Body of pancreas (tissue), 4 donors: ENCODE measurements at places on chromosomes 7 and 10. TPM values are rescaled to one million over a fixed set of nuclear protein-coding genes. Genes with fewer than 3 reads are reported as not detected.

DNA sequence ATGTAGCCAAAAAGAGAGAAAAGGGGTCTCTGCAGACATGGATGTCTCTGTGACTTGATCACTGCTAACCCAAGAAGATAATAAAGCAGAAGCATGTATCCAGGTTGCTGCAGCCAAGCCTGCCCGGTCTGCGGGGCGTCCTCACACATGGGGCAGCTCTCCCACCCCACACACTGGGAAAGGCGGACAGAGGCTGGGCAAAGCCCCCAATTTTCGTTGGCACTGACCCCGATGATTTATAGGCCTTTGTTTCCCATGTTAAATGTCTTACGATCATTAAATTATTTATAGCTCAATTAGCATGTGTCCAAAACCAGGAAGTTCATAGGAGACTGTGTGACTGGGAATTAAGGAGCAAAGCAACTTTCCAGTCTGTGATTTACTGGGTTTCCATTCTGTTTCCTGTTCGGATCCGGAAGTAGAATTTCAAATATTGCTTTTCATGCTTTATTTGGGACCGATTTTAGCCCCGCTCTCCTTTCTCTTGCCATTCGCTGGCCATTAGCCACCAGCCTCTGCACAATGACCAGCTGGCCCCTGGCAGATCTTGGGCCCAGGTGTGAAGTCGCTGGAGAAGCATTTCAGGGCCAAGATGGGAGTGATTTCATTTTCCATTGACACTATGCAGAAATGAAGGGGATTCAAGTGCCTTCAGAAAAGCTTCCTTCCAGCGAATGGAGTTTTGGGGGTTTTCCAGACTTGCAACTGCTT, 91.6 kb downstream of the EGFR start:
- no peak overlapping the region for H3K4me3 ChIP-seq
- peaks cover 24% of the 10 kb centered on the region for H3K4me1 ChIP-seq
- peak overlapping the region; percentile 62 for H3K27ac ChIP-seq

The CALML5 gene
- total RNA-seq: not detected

DNA sequence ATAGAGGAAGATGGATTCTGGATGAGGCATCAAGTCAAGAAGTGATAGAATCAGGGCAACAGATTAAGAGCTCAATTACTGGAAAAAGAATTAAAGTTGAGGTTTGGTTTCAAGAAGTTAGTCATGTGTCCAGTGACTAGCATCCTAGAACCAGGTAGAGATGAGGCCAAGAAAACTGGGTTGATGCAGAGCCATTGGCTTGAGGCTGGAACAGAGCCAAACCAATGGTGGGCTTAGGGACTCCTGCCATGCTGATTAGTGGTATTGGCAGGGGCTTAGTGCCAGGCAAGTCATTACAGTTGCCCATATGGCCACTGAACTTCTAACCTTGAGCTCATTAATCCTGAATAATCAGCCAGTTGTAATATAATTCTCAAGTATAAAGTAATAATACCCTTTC, 18.5 kb downstream of the ZNF277 start:
- no peaks in the 10 kb centered on the region for H3K36me3 ChIP-seq
- no peaks in the 10 kb centered on the region for H3K27me3 ChIP-seq
- no peak for DNase-seq
- H3K27ac ChIP-seq: no peak overlapping the region
- H3K4me3 ChIP-seq: no peak overlapping the region

DNA sequence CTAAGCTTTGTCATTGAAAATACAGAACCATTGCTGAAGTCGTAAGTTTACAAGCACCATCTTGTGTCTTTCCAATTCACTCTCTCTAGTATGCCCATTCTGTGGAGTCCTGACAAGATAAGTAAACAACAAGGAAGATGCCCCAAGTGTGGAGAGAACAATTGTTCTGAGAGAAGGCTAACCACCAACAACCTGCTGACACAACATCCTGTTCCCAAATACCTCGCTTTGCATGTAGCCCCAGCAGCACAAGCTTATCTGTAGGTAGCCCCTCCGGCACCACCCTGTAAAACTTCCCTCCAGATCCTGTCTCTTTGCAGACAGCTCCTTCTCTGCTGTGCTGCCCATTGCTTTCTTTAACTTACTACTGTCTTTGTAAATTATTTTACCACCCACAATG, 233.3 kb upstream of the AOAH start:
- H3K27me3 ChIP-seq: no peaks in the 10 kb centered on the region
- peaks cover 13% of the 10 kb centered on the region for H3K4me1 ChIP-seq
- H3K4me3 ChIP-seq: no peak overlapping the region
- H3K36me3 ChIP-seq: no peaks in the 10 kb centered on the region
- H3K27ac ChIP-seq: no peak overlapping the region

- H3K4me1 ChIP-seq: peaks cover 71% of the 10 kb centered on the region
- no peaks in the 10 kb centered on the region for H3K27me3 ChIP-seq
- no peaks in the 10 kb centered on the region for H3K36me3 ChIP-seq
- DNase-seq: no peak
- H3K4me3 ChIP-seq: no peak overlapping the region
These were observed 10.6 kb downstream of the SGMS1 start for GRCh38 chr10:50613150-50613549.

DNA sequence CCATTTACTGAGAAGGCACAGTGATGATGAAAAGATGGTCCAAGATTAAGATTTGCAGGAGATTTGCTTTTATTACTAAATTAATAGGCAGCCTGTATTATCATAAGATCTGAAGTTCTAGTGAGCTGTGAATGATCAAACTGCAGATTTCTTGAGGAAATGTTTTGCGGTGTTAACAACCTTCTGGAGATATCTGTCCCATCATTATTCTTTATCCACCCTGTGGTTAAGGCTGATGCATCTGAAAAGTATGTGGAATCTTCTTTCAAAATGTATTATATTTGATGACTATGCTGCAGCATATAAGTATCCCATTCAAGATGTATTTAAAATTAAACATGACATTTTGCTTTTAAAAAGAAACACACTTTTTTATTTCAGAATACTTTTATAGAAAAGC, 150.3 kb downstream of the POLR1F start:
- no peak for DNase-seq
- H3K27me3 ChIP-seq: no peaks in the 10 kb centered on the region
- no peak overlapping the region for H3K4me3 ChIP-seq
- no peak overlapping the region for H3K27ac ChIP-seq
- H3K4me1 ChIP-seq: no peaks in the 10 kb centered on the region

- no peak overlapping the region for H3K27ac ChIP-seq
- no peak for DNase-seq
- no peaks in the 10 kb centered on the region for H3K27me3 ChIP-seq
- no peaks in the 10 kb centered on the region for H3K36me3 ChIP-seq
These were observed 36.3 kb downstream of the C7orf33 start for GRCh38 chr7:148626828-148627227.
